Thoracic aorta (tissue), 2 donors: ENCODE measurements at places on chromosomes 7 and 10. TPM values are rescaled to one million over a fixed set of nuclear protein-coding genes. Genes with fewer than 3 reads are reported as not detected.

DNA sequence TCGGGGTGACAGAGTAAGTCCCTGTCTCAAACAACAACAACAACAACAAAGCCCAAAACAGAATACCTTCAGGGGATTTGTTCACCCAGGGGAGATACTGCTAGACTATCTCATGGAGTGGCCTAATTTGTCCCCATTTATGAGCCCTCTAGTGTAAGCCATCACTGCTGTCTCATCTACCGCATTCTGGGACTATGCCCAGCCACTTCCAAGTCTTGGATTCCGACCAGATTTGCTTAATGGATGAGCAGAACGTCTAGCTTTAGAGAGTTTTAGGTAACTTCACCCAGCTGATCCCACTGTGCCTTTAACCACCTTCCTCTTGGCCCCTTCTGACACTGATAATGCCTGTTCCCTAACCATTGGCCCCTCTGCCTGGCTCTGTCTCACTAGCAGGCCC lies 47.1 kb downstream of the PAPSS2 start:
- H3K27me3 ChIP-seq = no peaks in the 10 kb centered on the region
- no peaks in the 10 kb centered on the region for H3K36me3 ChIP-seq
- H3K4me1 ChIP-seq = no peaks in the 10 kb centered on the region
- no peak overlapping the region for H3K4me3 ChIP-seq
- H3K27ac ChIP-seq = no peak overlapping the region
- DNase-seq = no peak

DNA sequence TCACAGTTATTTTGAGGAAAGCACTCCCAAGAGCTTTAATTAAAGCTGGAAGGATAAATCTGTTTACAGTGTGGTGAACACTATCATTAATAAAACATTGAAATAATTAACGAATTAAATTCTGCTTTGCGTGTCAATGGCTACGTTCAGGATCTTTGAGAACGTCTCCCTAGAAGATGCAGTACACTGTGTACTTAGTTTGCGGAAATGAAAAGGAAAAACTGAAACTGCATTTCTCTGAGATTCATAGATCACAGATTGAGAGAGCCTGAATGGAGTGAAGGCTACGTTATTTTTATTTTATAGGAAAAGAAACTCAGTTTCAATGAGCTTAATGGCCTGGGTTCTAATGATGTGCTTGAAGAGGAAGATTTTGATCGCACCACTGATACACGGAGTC lies 85.3 kb downstream of the NRP1 start:
- no peak for DNase-seq
- H3K36me3 ChIP-seq = peaks cover 13% of the 10 kb centered on the region
- no peaks in the 10 kb centered on the region for H3K27me3 ChIP-seq
- H3K27ac ChIP-seq = no peak overlapping the region

DNA sequence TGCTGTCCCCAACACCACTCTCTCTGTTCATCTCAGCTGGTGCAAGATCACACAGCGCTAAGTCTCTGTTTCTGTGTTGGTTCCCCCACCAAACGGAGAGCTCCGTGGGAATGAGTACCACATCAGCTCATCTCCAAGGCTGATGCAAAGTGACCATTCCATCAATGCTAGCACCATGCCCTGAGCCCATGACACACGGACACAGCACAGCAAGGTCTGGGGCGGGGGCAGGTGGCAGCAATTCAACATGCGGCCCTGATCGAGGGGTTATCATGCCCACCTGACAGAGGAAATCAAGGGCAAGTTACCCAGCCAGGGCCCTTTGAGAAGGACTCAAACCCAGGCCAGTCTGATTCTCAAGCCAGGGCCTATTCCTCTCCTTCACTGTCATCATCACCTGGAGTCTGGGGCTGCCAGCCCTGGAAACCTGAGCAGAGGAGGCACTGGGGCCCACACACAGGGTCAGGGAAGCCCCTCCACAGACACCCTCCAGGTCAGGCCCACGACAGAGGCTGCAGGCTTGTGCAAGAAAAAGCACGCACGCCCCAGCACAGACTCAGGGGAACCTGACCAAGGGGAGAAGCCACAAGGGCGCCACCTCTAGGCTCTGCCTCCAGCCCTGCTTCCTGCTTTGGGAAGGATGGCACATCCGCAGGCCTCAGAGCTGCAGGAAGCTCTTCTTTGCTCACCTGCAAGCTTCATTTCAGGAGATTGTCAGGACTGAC lies 74.8 kb downstream of the GRID1 start:
- H3K4me3 ChIP-seq = no peak overlapping the region
- H3K27ac ChIP-seq = no peak overlapping the region
- H3K4me1 ChIP-seq = no peaks in the 10 kb centered on the region

DNA sequence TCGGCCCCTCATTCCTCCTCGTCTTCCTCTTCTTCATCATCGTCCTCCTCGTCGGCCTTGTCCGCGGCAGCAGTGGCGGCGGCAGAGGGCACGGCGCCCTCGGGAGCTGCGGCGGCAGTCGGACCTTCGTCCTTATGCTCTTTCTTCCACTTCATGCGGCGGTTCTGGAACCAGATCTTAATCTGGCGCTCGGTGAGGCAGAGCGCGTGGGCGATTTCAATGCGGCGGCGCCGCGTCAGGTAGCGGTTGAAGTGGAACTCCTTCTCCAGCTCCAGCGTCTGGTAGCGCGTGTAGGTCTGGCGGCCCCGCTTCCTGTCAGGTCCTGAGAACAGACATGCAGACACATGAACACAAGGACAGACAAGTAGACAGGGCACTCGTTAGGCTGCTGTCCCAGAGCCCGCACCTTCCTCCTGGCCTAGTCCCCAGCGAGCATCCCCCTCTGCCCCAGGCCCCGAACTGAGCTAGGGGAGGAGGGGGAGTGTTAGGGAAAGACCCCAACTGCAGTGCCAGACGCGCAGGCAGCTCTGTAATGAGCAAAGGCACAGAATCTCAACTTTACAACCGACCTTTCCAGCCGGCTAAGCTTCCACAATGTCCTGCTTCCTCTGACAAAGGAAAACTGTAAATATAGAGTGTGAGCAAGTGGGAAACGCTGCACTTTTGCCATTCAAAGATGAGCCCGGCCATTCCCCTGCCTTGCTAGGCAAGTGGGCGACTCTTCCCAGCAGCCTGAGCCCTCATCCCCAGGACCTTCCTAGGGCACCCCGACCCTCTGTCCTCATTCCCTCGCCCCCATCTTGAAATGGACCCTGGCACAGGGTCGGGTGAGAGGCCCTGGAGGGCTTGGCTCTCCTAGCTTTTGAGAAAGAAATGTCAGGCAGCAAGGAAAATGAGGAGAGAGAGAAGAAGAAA lies 1.3 kb downstream of the HOXA7 start:
- H3K4me1 ChIP-seq = peaks cover 28% of the 10 kb centered on the region
- H3K27me3 ChIP-seq = no peaks in the 10 kb centered on the region
- H3K27ac ChIP-seq = peak overlapping the region; percentile 87
- no peak for DNase-seq

- peaks cover 17% of the 10 kb centered on the region for H3K4me1 ChIP-seq
- no peaks in the 10 kb centered on the region for H3K27me3 ChIP-seq
- H3K4me3 ChIP-seq = no peak overlapping the region
- no peak for DNase-seq
- H3K27ac ChIP-seq = peak overlapping the region; percentile 87
- no peaks in the 10 kb centered on the region for H3K36me3 ChIP-seq
Measured at GRCh38 chr10:29635711-29636144, 957 bp upstream of the SVIL start.

DNA sequence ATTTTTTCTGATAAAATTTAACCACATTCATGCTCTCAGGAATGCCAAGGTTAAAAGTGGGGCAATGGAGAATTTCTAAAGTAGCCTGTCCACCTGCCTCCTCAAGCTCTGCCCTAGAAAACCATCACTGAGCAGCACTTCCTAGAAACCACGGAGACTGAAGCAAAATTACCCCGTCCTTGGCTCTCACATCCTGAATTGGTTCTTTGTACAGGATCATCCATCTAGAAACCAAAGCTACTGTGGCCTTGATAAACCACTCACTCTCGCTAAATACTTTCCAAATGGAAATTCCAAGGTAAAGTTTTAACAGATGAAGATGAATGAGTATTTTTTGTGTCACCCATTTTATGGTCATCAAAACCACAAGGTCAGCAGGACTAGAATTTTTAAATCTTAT lies 96.6 kb downstream of the AVL9 start:
- no peaks in the 10 kb centered on the region for H3K27me3 ChIP-seq
- DNase-seq = no peak
- H3K4me3 ChIP-seq = no peak overlapping the region
- no peak overlapping the region for H3K27ac ChIP-seq
- H3K36me3 ChIP-seq = no peaks in the 10 kb centered on the region

- no peaks in the 10 kb centered on the region for H3K27me3 ChIP-seq
- H3K36me3 ChIP-seq = peaks cover 34% of the 10 kb centered on the region
- H3K4me3 ChIP-seq = no peak overlapping the region
- peaks cover 16% of the 10 kb centered on the region for H3K4me1 ChIP-seq
Measured at GRCh38 chr10:98418665-98419468, 3.9 kb upstream of the PYROXD2 start.

- H3K27me3 ChIP-seq = no peaks in the 10 kb centered on the region
- H3K4me1 ChIP-seq = no peaks in the 10 kb centered on the region
- H3K4me3 ChIP-seq = no peak overlapping the region
- H3K27ac ChIP-seq = no peak overlapping the region
- no peak for DNase-seq
Measured at GRCh38 chr7:122974229-122974628, 21.3 kb downstream of the TAS2R16 start.

- no peaks in the 10 kb centered on the region for H3K36me3 ChIP-seq
- H3K4me1 ChIP-seq = peaks cover 17% of the 10 kb centered on the region
- DNase-seq = no peak
- H3K4me3 ChIP-seq = no peak overlapping the region
- peak overlapping the region; percentile 45 for H3K27ac ChIP-seq
Measured at GRCh38 chr10:91049296-91049987, 128.6 kb upstream of the ANKRD1 start.

- no peak overlapping the region for H3K4me3 ChIP-seq
- no peaks in the 10 kb centered on the region for H3K36me3 ChIP-seq
- no peak for DNase-seq
- no peaks in the 10 kb centered on the region for H3K27me3 ChIP-seq
Measured at GRCh38 chr10:33965795-33966581, 631.5 kb upstream of the NRP1 start.

DNA sequence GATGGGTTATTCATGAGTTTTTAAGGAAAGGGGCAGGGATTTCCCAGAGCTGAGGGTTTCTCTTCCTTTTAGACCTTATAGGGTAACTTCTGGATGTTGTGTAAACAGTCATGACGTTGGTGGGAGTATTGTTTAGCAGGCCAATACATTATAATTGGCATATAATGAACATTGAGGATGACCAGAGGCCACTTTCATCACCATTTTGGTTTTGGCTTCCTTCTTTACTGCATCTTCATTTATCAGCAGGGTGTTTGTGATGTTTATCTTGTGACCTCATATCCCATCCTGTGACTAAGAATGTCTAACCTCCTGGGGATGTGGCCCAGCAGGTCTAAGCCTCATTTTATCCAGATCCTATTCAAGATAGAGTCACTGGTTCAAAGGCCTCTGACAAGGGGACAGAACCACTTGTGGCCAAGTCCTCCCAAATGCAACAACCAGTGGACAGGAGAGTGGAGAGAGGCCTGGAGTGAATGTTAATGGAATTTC lies 77.3 kb upstream of the RPA3 start:
- H3K4me1 ChIP-seq = no peaks in the 10 kb centered on the region
- H3K4me3 ChIP-seq = no peak overlapping the region
- H3K27ac ChIP-seq = no peak overlapping the region
- DNase-seq = no peak

GRCh38 chr10:54284526-54285193 lies 516.4 kb downstream of the PCDH15 start:
- no peak overlapping the region for H3K4me3 ChIP-seq
- no peaks in the 10 kb centered on the region for H3K4me1 ChIP-seq
- no peak for DNase-seq
- no peaks in the 10 kb centered on the region for H3K36me3 ChIP-seq
- no peak overlapping the region for H3K27ac ChIP-seq
- H3K27me3 ChIP-seq = no peaks in the 10 kb centered on the region

DNA sequence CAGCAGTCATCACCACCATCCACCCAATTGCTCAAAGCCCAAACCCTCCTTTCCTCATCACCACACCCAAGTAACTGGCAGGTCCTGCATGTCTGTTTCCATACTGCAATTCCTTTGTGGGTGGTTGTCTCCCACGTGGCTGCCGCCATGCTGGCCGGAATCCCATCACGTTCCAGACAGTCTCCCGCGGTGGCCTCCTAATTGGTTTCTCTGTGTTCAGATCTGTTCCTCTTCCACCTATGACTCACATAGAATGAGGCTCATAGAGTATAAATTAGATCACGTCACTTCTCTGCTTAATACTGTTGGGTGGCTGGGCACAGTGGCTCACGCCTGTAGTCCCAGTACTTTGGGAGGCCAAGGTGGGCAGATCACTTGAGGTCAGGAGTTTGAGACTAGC lies 813.0 kb downstream of the TYW1 start:
- no peaks in the 10 kb centered on the region for H3K4me1 ChIP-seq
- H3K27ac ChIP-seq = no peak overlapping the region
- no peaks in the 10 kb centered on the region for H3K27me3 ChIP-seq

The INPP5A gene
- 120 TPM for total RNA-seq

The GIMAP4 gene
- 12.3 TPM for total RNA-seq

The ZNF467 gene
- 7.4 TPM for total RNA-seq

The EPHB6 gene
- total RNA-seq = 30.5 TPM

The MRLN gene
- total RNA-seq = not detected

The CAV2 gene
- 157 TPM for total RNA-seq

The TMEM26 gene
- total RNA-seq = 1.2 TPM

The CTTNBP2 gene
- total RNA-seq = 9.2 TPM

The SVOPL gene
- total RNA-seq = 3.7 TPM
